Stimulated activated CD4-positive, alpha-beta T cell treated with anti-CD3 and anti-CD28 coated beads, Interleukin-4, amount 100 ng/mL, for 48 hours (primary cell): ENCODE measurements at places on chromosomes 2 and 18.

DNA sequence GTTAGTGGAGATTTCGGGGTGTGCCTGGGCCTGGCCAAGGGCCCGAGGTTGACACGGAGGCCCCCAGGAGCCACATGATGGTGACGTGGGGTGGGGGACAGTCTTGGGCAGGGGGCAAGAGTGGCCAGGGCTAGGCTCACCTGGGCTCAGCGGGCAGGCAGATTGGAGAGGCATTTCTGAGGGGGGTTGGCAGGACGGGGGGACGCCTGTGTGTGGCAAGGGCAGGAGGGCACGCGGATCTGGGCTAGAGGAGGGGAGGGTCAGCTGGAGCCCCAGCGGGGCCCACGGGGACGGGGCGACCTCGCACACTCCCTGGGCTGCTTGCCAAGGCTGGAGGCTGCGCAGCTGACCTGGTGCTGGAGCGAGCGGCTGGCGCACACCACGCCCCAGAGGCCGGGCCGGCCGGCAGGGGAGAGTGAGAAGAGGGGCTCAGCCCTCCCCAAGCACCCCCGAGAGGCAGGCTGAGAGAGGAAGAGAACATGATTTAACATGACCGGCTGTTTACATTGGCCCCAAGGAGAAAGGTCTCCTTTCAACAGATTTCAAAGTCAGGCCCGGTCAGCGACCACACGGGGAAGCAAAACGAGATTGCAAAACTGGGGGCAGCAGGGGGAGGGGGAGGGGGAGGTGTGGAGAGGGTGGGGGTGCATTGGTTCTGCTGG, 38.0 kb upstream of the SNED1 start:
- no peak for DNase-seq

GRCh38 chr2:68853035-68853434, 18.2 kb downstream of the BMP10 start:
- DNase-seq, result no peak

GRCh38 chr2:66303471-66303870, 131.5 kb upstream of the MEIS1 start:
- DNase-seq, result no peak

DNA sequence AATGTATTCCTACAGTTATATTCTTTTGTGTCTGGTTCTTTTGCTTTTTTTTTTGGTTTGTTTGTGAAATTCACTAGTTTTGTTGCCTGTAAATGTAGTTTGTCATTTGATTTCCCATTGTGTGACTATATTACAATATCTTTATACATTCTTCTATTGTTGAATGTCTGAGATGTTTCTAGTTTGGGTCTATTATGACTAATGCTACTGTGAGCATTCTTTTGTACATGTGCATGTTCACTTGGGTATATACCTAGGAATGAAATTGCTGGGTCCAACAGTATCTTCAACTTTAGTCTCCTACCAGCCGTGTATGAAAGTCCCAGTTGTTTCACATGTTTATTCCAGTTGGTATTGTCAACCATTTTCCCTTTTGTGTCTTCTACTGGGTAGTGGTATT, 112.7 kb upstream of the RBMS1 start:
- no peak for DNase-seq

DNA sequence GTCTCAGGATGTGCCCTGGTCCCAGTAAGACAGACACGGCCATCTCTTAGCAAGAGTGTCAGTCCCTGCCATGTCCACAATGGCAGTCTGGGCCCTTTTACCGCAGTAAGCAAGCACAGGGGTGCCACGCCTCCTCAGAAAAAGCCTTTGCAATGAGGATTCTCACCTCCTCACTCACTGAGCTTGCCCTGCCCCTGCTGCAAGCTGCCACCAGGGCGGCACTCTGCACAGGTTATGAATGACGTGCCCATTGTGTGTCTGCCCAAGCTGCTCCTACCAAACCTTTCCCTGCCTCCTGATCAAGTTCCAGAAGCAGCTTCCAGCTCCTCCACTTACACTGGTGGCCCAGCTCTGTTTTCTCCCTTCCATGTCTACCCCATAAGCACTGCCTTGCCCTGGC, 23.3 kb downstream of the ERCC3 start:
- no peak for DNase-seq

DNA sequence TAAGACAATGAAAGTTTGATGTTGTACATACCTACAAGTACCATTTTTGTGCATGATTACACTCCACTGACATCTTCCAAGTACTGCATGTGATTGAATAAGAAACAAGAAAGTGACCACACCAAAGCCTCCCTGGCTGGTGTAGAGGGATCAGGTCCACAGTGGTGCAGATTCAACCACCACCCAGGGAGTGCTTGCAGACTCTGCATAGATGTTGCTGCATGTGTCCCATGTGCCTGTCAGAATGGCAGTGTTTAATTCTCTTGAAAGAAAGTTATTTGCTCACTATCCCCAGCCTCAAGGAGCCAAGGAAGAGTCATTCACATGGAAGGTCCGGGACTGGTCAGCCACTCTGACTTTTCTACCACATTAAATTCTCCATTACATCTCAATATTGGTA, 114.5 kb downstream of the MMADHC start:
- DNase-seq, result no peak
